ENCODE measurements at places on chromosomes 7 and 10.

DNA sequence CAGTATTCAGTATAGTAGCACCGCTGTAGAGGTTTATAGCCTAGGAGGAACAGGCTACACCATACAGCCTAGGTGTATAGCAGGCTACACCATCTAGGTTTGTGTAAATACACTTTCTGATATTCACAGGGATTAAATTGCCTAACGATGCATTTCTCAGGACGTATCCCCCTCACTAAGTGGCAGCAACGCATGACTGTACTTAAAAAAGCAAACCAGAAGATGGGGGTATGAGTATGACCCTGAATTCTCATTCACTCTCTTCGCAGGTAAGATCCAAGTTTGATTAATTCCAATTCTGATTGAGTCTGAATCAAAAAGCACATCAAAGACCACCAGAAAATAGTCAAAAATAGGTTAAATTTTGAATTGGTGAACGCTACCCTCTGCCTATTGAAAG lies 972 bp downstream of the ORC5 start:
- no peak for DNase-seq

GRCh38 chr7:15128716-15129115 lies 226.2 kb upstream of the DGKB start:
- DNase-seq = no peak

- no peak for DNase-seq
These were observed 170.8 kb downstream of the MGMT start for GRCh38 chr10:129637846-129638245.

DNA sequence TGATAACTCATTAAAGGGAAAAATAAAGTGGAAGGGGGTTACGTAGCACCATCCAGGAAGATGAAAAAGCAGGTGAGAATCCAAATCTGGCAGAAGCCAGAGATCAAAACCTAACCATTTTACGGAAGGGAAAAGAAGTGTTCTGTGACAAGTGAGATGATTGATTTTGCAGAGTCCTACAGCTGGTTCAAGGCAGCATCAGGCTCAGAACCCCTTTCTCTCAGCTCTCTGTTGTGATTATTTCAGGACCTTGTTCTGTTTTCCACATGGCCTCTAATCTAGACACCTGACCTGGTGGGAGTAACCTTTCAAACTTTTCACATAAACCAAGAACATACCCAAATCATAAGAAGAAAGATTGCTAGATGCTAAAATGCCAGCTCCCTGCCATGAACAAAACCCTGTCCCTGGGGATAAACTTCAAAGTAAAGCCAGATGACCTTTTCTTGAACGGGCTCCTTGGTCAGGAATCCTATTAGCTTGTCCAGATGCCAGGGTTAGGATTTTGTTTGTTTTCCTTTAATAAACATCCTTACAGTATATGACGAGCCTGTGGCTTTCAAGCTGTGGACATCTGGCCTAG lies 5.9 kb downstream of the DUSP5 start:
- no peak for DNase-seq

GRCh38 chr10:28533186-28533564 lies 257 bp downstream of the WAC start:
- DNase-seq = no peak

DNA sequence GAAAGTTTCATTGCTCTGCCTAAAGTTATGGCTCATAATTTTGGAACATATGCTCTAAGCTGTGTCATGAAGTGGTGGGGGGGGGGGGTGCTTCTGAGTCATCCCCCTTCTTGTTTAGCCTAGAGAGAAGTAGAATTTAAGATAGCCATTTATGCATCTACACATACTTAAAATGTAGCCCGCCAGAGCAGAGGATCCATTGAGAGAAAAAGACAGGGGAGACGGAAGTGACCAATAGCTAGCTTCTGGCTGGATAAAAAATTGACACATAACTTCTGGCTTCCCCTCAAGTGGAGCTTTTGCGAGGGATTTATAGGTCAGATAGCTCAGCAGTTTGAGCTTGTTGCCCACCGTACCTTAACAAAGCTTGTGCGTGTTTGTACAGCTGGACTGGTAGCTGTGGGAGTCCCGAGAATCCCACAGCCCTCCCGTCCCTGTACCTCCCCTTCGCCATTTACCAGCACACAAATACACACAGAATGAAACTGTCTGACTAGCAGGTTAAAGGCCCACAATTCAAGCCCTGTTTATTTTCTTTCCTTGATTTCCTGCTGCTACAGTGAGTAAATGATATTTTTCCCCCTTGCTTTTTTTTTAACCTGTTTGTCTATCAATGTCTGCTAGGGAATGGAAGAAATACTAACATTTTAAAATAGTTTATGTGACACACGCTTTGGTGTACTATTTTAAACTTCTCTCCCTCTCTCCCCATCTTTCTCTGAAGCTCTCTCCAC lies 232.6 kb upstream of the FERD3L start:
- no peak for DNase-seq

Measured in stimulated activated CD8-positive, alpha-beta memory T cell treated with anti-CD3 and anti-CD28 coated beads, Interleukin-4, amount 100 ng/mL, for 1 hour (primary cell).